T1000 (cell line): ENCODE measurements at places on chromosomes 1 and 21.

- DNase-seq, result no peak
These were observed 42.4 kb upstream of the BACH1 start for GRCh38 chr21:29256126-29256910.

- no peak for DNase-seq
These were observed 104.1 kb downstream of the RIPK4 start for GRCh38 chr21:41662761-41663160.

DNA sequence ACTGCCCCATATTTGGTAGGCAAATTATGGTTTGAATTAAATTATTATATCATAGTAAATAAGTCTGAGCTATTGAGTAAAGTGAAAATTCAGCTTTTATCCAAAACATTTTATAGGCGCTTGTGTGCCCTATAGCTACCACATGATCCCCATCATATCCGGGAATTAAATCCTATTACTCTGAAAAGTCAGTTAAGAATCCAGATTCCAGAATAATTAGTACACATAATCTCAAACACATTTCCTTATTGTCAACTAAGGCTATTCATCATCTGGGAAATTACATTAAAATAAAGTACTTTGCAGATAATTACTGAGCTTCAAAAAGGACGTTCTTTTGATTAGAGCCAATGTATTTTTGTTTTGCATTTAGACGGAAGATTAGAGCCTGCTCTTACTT is 72.3 kb downstream of the CTH start:
- no peak for DNase-seq

GRCh38 chr1:39574646-39575045 is 1.9 kb downstream of the PABPC4 start:
- no peak for DNase-seq

GRCh38 chr1:74463333-74463988 is 49.0 kb downstream of the LRRC53 start:
- DNase-seq, result no peak

- no peak for DNase-seq
These were observed 43.9 kb downstream of the SDC3 start for GRCh38 chr1:30864681-30865080.
